Cerebellar nuclear complex (tissue), 1 donor: ENCODE measurements at places on chromosomes 16 and 17.

DNA sequence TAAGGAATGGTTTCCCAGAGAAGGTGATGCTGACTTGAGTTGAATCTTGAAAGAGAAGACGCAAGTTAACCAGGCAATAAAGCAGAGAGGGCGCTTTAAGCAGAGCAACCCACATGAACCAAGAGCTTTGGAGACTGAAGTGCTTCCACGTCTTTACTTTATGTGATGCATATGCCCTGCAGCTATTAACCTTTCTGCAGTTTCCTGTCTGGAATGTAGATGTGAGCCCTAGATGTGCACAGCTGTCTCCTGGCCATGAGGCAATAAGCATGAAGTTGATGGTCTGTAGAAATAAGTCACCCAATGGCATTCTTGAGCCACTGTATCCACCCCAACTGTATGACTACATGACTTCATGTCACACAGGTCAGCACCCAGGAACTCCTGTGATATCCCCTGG lies 5.7 kb upstream of the CHST4 start:
- no peak for DNase-seq

DNA sequence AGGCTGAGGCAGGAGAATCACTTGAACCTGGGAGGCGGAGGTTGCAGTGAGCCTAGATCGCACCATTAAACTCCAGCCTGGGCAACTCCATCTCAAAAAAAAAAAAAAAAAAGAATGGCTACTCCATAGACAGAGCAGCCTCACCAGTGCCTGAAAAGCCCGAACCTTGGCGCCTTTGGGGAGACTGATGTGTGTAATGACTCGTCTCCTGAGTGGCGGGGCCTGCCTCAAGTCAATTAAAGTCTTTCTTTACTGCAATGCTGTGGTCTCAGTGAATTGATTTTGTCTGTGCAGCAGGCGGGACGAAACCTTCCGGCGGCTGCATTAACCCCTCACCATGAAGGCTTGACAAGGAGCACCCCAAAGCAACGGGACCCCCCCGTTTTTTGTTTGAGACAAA lies 3.5 kb upstream of the UQCC4 start:
- DNase-seq, result no peak

DNA sequence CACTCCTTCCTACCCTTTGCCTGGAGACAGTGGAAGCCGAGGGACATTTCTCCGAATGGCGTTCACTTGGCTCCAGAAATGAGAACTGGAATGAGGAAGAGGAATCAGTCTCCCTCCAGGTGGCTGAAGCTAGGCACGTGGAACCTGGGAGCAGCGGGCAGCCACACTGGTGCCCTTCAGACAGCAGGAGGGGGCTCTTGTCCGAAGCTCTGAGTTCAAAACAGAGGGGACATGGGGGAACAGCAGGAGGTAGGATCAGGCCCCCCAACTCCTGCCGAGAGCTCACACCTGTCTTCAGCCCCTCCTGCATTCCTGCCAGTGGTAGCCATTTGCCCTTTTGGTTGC lies 41.5 kb downstream of the TMEM235 start:
- DNase-seq, result no peak

GRCh38 chr17:78771758-78772382 lies 10.2 kb downstream of the CYTH1 start:
- no peak for DNase-seq

GRCh38 chr16:76345163-76345661 lies 68.0 kb downstream of the CNTNAP4 start:
- no peak for DNase-seq

DNA sequence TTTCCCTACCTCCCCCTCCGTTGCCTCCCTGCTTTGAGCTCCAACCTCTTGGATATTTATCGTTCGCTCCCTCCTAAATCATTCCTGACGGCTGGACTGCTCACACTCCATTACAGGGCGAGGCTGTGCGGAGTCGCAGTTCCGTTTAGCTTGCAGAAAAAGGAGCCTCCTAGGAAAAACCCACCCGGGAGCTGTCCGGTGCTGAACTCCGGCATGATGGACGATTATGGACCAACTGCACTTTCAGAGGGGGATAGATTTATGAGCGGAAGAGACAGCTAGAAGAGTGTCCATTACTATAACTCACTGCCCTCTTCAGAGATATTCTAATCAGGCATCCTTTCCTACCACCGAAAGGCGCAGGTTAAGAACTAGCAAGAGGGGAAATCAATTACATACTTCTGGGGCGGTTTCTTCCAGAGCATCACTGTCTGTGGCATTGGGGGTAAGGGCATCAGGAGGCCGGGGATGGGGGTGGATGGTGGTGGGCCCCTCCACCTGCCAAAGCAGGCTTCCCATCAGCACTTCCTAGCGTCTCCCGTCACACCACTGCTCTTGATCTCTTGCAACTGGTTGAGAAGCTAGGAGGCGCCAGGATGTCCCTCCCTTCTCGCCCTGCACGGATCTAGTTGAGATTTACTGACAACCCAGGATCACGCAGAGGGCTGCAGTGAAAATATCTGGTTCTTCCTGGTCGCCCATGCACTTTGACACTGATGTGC lies 251.2 kb downstream of the ENGASE start:
- DNase-seq, result no peak

DNA sequence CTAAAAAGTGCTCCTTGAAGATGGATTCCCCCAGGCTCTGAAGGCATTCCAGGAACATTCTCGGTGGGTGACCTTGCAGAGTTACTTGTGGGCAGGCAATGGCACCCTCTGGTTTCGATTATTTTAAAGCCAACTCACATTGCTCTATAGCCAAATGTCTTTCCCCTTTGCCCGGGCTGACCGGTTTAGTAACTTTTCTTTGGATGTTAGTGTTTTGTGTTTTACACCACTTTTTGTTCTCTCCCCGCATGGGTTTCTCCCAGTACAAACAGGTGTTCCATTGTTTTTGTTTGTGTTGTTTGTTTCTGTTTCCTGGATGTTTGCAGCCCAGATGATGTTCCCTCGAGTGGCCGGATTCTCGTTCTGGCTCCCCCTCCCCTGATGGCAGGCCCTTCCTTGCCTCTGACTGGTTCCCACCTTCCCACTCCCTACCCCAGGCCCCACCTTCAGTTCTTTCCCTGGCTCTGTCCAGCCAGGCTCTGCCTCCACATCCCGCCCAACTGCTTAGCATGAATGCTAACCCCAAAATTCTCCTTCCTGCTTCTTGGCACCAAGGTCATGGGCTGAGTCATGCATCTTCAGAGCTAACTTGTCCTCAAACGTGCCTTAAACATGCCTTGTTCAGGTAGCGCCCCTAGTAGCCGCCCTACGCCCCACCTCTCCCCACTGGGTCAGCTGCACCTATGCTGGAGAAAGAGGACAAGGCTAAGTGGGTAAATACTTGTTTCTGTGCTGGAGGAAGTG lies 40.6 kb downstream of the ELAC2 start:
- no peak for DNase-seq

DNA sequence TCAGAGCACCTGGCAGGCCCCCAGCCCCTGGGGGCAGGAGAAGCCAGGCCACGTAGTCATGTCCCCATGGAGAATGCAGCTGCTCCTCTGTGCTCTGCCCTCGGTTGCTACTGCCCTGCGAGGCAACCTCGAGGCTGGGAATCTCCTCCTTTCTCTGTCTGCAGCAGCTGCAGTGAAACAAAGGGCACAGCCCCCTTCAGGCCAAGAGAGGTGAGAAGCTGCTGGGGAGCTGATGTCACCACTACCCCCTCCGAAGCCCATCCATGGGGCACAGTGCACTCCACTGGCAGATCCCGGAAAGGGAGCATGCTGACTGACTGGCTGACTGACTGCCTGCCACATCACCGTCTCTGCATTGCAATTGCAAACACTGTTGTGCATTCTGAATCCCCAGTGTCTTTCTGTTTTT lies 103.7 kb downstream of the GRIN2A start:
- DNase-seq, result no peak

DNA sequence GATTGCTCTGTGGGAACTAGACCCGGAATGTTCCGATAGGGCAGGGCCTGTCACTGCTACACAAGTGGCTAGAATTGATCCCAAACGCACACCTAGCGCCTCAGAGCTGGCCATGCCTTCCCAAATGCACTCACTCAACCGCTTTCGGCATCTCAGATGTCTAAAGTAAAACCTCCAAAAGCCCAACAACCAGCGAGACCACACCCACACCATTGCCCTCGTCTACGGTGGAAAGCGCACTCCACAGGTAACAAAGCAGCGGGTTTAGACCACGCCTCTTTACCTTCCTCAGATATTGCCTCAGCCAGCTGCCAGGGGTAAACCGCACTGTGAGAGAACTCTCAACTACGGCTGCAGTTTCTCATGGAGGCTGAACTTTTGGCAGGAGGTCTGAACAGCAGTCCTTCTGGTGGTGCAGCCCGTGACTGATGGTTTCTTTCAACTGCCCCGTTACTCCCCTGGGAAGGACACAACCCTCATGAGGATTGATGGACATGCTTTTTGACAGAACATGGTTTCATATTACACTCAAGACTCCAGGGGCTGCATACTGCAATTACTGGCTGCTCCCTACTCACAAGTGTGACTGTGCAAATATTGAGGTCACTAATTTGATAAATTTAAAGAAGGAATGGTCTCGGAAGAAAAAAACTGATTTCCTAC lies 34.5 kb downstream of the USP7 start:
- DNase-seq, result no peak

DNA sequence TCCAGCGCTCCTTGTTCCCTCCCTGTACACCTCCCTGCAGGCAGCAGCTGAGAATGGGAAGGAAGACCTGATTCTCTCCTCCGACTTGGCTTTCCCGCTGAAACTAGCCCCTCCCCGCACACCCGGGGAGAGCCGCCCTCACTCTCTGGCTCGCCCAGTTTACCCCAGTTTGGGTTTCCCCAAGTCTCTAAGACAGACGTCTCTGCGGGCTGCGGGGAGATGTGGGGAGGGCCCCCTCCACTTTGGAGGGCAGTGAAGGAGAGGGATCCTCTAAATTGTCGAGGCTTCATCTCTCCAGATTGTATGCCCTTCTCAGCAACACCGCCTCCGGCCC lies 797 bp downstream of the GRB7 start:
- no peak for DNase-seq

- DNase-seq, result no peak
These were observed 4.6 kb downstream of the RPUSD1 start for GRCh38 chr16:783404-784161.

- no peak for DNase-seq
These were observed 1.2 kb downstream of the SSTR5 start for GRCh38 chr16:1073566-1074378.

GRCh38 chr17:82320140-82320840 lies 2.9 kb upstream of the CD7 start:
- DNase-seq, result no peak

- DNase-seq, result no peak
These were observed 543 bp downstream of the TXNDC11 start for GRCh38 chr16:11742093-11742535.

DNA sequence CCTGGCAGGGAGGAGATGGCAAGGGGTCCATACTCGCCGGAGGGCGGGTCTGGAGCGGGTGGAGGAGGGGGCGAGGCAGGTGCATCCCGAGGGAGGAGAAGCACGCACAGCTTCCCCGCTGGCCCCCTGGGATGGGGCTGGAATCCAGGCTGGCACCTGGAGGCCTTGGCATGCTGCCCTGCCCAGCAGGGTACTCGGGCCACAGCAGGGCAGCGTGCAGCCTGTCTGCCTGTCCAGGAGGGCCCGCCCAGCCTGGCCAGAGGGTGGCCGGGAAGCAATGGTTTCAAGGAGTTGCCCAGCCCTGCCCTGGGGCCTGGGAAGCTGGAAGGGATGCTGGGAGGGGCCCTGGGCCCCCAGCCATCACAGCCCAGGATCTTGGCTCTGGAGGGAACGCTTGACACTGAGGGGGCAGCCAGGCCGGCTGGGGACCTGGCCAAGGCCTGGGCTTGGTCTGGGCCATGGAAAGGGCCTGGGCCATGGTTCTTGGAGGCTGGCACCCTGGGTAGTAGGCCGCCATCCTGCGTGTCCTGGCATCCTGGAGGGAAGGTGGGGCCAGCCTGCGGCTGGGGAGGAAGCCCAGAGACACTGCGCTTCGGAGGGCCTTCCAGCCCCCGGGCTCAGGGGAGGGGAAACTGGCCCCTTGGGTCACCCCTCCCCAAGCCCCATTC lies 1.1 kb downstream of the GLIS2 start:
- no peak for DNase-seq

GRCh38 chr17:34820248-34820801 lies 140.9 kb downstream of the CCT6B start:
- DNase-seq, result no peak

GRCh38 chr16:71250461-71251235 lies 20.1 kb upstream of the HYDIN start:
- DNase-seq, result no peak

DNA sequence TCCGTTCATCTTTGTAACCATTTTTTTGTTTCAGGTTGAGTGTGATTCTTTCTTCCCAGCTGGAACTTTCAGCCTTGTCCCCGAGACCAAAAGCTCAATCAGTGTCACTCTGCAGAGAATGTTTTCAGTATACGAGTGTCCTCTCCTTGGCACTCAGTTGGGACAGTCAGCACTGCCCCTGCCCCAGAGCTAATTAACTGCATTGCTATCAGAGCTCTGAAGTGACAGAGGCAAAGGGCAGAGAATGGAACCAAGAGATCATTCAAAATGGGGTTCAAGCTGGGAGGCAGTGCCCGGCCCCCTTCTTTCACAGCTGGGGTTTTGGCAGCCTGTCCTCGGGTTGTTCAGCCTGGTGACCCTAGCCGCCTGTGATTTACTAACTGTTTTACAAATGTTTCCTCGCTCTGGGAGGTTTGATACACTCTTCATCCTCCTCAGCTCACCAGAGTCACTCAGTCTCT lies 195.9 kb upstream of the TBX2 start:
- DNase-seq, result no peak

- no peak for DNase-seq
These were observed 927 bp upstream of the ENGASE start for GRCh38 chr17:79073706-79074088.

- no peak for DNase-seq
These were observed 20.8 kb downstream of the ZP2 start for GRCh38 chr16:21190599-21190998.

- DNase-seq, result no peak
These were observed 3.7 kb downstream of the ACSF3 start for GRCh38 chr16:89097392-89097772.

DNA sequence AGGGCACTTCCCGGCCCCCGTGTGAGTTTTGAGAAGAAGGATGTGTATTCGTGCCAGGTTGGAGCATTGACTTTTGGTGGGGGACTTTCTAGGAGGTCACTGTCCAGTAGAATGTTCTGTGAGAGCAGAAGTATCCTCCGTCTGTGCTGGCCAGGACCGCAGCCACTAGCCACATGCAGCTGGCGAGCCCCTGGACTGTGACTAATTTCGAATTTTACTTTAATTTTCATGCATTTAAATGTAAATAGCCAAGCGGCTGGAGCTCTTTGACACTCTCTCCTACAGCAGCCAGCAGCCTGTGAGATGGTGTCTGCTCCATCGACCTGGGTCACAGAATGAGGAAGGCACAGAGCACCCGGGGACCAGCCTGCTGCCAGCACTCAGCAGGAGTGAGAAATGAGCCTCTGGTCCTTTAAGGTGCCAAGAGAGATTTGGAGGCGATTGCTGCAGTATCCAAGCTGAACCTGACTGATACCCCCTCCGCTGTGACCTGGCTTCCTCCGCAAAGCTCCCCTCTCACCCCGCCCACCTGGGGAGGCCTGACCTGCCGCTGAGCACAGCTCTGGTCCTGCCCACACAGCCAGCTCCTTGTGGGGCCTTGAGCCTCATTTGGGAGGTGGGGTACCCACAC lies 7.8 kb downstream of the ATP2A3 start:
- no peak for DNase-seq
